ENCODE measurements at places on chromosomes 6 and 20. TPM values are rescaled to one million over a fixed set of nuclear protein-coding genes. Genes with fewer than 3 reads are reported as not detected.

Gene TNF
- 0.17 TPM for polyA plus RNA-seq

Gene SLC2A10
- 16.6 TPM for polyA plus RNA-seq

Gene KLHDC3
- polyA plus RNA-seq, result 85.4 TPM

Gene ZSCAN16
- 13.1 TPM for polyA plus RNA-seq

Gene SYNDIG1
- polyA plus RNA-seq, result 6.5 TPM

Gene FAM83B
- 11.1 TPM for polyA plus RNA-seq

Gene STX16
- 91.9 TPM for polyA plus RNA-seq

Gene RAB44
- 0.05 TPM for polyA plus RNA-seq

Gene SLC17A3
- polyA plus RNA-seq, result 1.3 TPM

Gene TMC2
- 0.50 TPM for polyA plus RNA-seq

Gene DAAM2
- 26.2 TPM for polyA plus RNA-seq

Gene OXT
- 0.60 TPM for polyA plus RNA-seq

Gene ULBP2
- polyA plus RNA-seq, result 0.88 TPM

Gene FAM184A
- 16.1 TPM for polyA plus RNA-seq

Gene PLTP
- 118 TPM for polyA plus RNA-seq

Gene POU3F2
- polyA plus RNA-seq, result 0.15 TPM

Gene FERMT1
- 5.4 TPM for polyA plus RNA-seq

Gene SPATS1
- not detected for polyA plus RNA-seq

Gene SLC35A1
- 46.0 TPM for polyA plus RNA-seq

Gene PRR18
- polyA plus RNA-seq, result 0.12 TPM

Gene CCR6
- polyA plus RNA-seq, result 0.20 TPM

Gene SLC4A11
- 2.3 TPM for polyA plus RNA-seq

Gene RGS17
- polyA plus RNA-seq, result 3.6 TPM

Gene GNAS-AS1
- polyA plus RNA-seq, result 1.0 TPM

Gene VSTM2L
- 0.76 TPM for polyA plus RNA-seq

Gene HCRTR2
- polyA plus RNA-seq, result 0.35 TPM

Gene KCNK16
- polyA plus RNA-seq, result not detected

Gene SLC16A10
- 34.1 TPM for polyA plus RNA-seq
